Cardiac fibroblast (primary cell): ENCODE measurements at places on chromosomes 16 and 17.

- DNase-seq = peak; percentile 69
These were observed 65.8 kb upstream of the SMIM36 start for GRCh38 chr17:55576996-55577586.

- no peak for DNase-seq
These were observed 1723.6 kb downstream of the TP53TG3F start for GRCh38 chr16:35182943-35183550.

GRCh38 chr16:13039526-13039925 lies 138.1 kb downstream of the SHISA9 start:
- no peak for DNase-seq

GRCh38 chr17:12512694-12513355 lies 152.9 kb upstream of the MYOCD start:
- peak; percentile 55 for DNase-seq

- peak; percentile 59 for DNase-seq
These were observed 1.6 kb downstream of the AHSP start for GRCh38 chr16:31529108-31529936.

DNA sequence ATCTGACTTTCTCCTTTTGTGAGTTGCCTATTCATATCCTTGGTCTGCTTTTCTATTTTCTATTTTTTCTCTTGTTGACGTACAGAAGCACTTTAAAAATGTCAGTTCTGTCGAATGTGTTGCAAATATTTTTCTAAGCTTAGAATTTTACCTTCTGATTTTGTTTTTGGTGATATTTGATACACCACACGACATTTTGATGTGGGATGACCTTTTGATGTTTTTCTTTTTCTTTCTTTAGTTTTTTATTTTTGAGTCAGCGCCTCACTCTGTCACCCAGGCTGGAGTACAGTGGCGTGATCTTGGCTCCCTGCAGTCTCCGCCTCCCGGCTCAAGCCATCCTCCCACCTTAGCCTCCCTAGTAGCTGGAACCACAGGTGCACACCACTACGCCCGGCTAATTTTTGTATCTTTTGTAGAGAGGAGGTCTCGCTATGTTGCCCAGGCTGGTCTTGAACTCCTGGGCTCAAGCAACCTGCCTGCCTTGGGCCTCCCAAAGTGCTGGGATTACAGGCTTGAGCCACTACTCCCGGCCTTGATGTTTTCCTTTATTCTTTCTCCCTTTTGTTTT lies 39.6 kb downstream of the WSB1 start:
- no peak for DNase-seq

DNA sequence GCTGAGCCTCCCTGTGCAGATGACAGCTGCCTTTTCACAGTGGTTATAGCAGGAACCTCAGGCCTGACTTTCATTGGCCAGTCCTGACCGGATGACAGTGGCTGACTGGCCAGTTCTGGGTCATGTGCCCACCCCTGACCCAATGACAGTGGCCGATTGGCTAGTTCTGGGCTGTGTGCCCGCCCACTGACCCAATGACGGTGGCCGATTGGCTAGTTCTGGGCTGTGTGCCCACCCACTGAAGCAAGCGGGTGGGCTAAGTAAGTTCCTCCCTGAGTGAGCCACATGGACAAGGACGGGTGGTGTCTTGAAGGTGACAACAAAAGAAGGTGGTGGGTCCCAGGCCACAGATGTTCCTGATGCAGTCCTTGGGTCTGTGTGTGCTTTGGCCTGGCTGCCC lies 9.5 kb downstream of the DEF8 start:
- DNase-seq = peak; percentile 36

GRCh38 chr17:42519546-42520491 lies 16.2 kb upstream of the NAGLU start:
- peak; percentile 99 for DNase-seq

DNA sequence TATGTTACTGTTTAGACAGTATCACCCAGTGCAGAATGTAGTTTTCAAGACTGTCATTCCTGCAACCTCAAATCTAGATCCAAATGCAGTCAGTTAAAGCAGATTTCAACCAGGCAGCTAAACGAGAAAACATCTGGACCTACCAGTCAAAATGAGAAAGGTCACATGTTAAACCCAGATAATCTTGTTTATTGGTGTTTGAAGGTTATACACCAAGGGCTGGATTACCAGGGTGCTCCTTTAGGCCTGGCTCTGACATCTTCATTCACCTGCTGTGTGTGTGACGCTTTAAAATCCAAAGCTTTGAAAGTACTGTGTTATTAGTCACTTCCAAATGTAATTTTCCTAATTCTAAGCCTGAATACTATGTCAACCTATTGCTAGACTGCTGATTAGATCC lies 54.9 kb downstream of the IKZF3 start:
- DNase-seq = no peak

DNA sequence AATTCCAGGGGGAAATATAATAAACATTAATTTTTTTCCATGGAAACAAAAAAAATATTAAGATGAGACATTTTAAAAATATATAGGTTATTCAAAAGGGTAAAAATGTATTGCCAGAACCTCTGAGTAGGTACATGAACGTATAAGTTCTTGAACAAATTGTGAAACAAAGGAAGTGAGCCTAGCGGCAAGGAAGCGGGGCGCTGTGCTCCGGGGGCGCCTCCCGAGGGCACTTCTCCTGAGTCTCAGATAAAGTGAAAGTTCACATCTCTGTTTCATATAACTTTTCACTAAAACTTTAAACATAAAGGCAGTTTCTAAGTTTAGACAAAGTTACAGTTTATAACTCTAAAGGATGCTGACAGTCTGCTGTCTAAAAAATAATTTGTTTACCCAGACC lies 52.3 kb downstream of the TNRC6C start:
- no peak for DNase-seq

GRCh38 chr17:15121426-15121825 lies 143.7 kb downstream of the PMP22 start:
- no peak for DNase-seq

DNA sequence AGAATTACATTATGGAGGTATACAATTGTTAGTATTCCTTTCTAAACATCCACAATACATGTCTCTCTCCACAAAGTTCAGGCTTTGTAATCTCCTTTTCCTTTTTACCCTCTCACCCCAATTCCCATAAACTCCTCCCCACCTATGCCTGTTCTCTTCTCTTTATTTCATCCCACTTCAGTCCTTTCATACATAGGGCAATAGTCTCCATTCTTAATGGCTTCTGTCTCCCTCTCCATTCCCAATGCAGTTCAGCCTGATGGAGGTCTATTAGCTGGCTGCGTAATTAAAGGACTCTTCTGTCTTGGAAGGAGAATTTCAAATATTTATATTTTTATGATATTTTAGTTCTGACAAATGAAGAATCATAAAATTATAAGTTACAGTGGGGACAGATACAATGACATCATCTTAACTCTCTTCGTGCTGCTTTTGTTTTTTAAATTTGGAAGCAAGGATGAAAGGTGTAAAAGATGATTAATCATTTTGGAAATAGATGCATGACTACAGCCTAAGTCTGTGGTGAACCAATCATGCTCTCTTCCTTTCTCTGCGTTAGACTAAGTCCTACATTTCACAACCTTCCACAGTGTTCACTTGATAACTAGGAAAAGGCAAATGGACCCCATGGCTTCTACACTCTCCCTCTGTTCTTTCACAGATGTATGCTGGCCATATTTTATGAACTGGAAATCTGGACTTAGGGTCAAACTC lies 11.2 kb upstream of the FAM20A start:
- DNase-seq = no peak

GRCh38 chr16:88065747-88066142 lies 114.5 kb downstream of the BANP start:
- no peak for DNase-seq

DNA sequence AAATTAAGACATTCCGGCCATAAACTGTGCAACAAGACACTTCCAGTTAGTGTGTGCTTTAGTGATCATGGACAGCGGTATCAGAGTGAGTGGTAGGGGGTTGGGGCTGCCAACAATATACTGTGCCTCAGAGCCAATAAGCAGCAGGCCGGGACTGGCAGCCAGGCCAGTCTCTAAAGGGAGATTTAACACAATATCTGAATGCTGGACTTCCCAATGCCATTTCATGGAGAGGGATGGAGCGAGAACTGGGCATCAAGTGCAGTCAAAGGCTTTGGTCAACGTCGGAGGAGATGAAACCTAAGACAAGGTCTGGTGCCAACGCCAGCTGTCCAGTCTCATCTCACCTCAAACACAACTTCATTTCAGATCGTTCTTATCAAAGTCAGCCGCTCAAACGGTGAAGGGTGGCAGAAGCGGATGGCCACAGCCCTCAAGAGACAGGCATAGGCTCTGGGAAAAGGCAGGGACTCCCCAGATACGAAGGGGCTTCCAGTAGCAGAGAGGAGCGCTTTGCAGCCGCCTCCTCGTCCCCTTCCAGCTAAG lies 935 bp downstream of the USP32 start:
- DNase-seq = peak; percentile 41

DNA sequence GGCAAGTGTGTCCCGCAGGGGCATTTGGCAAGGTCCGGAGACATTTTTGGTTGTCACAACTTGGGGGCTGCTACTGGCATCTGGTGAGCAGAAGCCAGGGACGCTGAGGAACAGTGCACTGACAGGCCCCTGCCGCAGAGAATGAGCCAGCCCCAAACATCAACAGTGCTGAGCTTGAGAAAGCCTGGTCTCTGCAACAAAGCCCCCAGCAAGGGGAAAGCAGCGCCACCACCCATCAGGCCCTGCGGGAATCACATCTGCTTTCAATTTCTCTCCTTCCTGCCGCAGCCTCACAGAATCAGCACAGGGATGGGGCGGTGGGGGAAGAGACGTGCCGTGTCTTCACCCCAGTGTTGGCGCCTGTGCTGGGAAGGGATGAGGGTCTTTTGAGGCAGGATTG lies 14.8 kb upstream of the PRPSAP1 start:
- no peak for DNase-seq

GRCh38 chr16:52742608-52743170 lies 195.7 kb upstream of the TOX3 start:
- DNase-seq = no peak

- no peak for DNase-seq
These were observed 3.9 kb downstream of the UNC119 start for GRCh38 chr17:28548417-28549130.

DNA sequence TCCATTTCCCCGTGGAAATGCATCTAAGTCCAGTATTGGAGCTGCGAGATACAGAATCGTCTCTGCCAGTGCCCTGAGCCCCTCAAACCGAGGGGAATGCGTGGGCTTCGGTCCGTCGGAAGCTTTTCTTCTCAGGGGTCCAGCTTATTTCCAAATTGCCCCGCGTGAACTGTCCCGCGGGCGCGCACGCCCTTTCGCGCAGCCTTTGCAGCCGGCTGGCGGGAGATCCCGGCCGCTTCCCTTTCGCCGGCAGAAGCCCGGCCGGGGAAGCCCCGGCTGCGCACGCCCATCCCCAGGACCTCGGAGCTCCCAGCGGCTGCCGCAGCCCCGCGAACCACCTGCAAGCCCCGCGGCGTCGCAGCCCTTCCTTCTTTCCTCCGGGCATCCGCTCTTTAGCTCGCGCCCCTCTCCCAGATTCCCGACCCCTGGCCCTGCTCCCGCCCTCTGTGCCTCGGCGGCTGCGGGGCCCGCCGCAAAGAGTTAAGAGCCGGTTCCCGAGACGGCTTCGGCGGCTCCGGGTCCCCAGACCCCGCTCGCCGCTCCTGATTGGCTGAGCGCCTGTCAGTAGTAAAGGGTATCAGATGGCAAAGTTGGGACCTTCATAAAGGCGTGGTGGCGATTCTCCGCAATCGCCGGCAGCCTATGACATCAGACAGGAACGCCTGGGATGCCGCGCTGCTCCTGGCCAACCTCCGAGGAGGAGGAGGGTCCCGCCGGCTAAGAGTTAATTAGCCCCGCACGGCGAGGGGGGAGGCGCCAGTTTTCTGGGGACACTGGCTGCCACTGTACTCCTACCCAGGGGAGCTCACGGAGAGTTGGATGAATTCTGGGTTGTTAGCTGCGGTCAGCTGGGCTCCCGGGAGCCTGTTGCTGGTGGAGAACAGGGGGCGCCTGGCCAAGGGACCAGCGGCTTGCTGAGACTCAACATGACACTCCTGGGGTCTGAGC lies at the start of gene MYOCD:
Gene MYOCD (plus strand): TSS at position 628 of the 948 bp plus-strand sequence. CDS start 299 bp downstream, at position 927.
- DNase-seq = no peak

GRCh38 chr16:23594186-23594585 lies 1.9 kb downstream of the NDUFAB1 start:
- no peak for DNase-seq

DNA sequence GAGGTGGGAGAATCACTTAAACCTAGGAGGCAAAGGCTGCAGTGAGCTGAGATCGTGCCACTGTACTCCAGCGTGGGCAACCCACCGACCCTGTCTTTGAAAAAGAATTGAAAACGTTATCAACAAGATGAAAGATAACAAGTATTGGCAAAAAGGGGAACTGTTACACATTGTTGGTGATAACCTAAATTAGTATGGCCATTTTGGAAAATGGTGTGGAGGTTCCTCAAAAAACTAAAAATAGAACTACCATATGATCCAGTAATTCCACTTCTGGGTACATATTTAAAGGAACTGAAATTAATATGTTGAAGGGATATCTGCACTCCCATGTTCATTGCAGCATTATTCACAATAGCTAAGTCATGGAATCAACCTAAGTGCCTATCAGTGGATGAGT lies 61.0 kb downstream of the ABHD15 start:
- DNase-seq = no peak

- DNase-seq = no peak
These were observed 233.0 kb upstream of the MAF start for GRCh38 chr16:79833559-79833958.

DNA sequence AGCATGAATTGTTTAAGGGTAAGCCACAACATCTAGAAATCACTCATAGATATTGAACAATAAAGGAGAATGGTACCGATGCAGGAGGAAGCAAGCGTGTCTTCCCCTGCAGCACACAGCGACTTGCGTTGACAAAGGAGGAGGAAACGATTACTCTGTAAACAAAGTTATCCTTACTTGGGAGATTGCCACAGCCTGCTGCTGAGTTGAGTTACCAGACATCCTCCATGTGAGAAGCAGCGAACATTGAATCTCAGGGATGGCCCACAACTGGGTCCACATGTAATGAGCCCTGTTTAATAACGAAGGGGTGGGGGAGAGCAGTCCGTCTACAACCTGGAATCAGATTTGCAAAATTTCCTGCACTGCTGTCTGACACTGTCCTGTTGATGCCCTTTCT lies 27.7 kb downstream of the CLUH start:
- DNase-seq = no peak

DNA sequence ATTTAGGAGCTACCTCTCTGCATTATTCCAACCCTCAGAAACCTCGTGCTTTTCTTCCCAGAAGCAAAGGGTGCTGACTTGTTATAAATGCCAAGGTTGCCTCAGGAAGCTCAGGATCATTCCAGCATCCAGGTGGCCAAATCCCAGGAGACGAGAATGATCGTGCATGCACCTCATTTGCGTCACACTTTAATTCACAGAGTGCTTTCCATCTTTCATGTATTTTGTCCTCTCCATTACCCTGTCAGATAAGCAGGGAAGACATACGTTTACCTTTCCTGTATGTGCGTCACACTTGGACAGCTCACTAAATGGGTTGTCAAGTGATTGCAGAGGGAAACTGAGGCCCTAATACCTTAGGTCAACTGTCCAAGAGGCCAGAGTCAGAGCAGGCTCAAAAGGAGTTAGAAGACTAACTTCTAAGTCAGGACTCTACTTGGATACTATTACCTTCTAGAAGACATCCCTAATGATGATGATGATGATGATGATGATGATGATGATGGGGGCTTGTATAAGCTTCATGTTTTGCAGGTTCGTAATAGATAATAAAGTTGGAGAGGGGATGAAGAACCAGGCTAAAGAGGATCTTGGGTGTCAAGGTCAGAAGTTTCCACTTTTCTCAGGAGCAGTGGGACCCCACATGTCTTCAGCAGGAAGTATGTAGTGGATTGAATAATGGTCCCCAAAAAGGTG lies 150.6 kb upstream of the TNRC6C start:
- no peak for DNase-seq
